Activated CD8-positive, alpha-beta T cell treated with anti-CD3 and anti-CD28 coated beads, Interleukin-2, amount 10 ng/mL, durations not matched to agents 7 days and 5 days (primary cell): ENCODE measurements at places on chromosomes 2 and 18. TPM values are rescaled to one million over a fixed set of nuclear protein-coding genes. Genes with fewer than 3 reads are reported as not detected.

Gene SLC9A4
- total RNA-seq, result 0.08 TPM

Gene C2orf80
- total RNA-seq, result not detected

Gene ZBTB7C
- total RNA-seq, result not detected

Gene ZNF385B
- not detected for total RNA-seq
